ENCODE measurements at places on chromosomes 5 and 9. TPM values are rescaled to one million over a fixed set of nuclear protein-coding genes. Genes with fewer than 3 reads are reported as not detected.

ALAD gene
- 12.5 TPM for total RNA-seq

JAKMIP2 gene
- not detected for total RNA-seq

EXD3 gene
- 1.3 TPM for total RNA-seq

CD274 gene
- 4.9 TPM for total RNA-seq

LAMC3 gene
- not detected for total RNA-seq

LPAR1 gene
- 69.0 TPM for total RNA-seq

SLC6A18 gene
- not detected for total RNA-seq
